ENCODE measurements at places on chromosomes 3 and 15.
A peak's percentile ranks its signal among the peaks of the same experiment; 100 is the strongest.

DNA sequence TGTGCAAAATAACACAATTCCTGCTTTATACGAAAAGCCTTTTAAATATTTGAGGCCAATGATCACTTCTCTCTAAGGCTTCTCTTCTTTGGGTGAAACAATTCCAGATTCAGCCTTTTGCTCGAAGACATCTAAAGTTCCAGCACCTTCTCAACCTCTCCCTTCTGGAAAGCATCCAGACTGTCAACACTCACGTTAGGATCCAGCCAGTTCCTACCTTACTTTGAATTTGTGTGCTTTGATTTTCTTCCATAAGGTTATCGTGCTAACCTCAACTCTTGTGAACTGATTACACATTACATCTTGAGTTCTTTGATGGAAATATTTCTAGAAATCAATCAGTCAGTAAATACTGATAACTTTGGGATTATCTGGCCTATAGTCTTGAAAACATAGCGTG is 125.3 kb upstream of the ETV5 start:
- no peak for DNase-seq

DNA sequence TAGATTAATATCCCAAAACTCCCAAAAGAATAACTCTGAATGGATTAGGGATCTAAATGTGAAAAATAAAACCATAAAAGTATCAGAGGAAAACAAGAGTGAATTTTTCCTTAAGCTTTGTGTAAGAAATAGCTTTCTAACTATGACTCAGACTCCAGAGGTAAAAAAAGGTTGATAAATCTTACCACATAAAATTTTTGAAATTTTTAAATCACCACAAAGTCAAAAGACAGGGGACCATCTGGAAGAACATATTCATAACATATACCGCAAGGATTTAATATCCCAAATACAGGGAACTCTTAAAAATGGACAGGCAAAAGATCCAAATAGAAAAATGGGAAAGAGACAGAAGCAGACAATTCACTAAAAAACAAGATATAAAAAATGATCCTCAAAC is 145.0 kb downstream of the ARNT2 start:
- DNase-seq: peak; percentile 21

DNA sequence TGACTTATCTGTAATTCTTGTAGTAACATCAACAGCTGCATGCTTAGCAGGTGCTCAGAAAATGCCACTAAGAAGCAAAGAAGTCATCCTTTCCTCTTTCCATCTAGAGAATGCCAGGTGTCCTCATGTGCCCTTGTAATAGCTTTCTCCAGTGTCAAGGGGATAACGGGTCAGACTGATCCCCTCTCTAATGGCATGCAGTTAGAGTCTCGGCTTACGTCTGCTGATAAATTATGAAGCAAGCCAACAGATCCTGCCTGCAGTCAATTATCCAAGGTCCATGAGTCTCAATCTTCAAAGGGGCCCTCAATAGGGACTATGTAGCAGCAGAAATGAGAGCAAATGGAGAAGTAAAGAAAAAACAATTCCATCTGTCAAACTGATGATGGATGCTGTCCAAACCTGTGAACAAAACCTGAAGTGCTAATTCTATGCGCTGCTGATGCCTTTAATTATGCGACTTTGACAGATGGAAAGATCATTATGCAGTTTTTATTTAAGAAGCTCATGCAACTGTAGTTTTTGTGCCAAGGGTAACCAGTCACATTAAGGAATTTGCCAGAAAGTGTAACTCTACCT is 162.8 kb upstream of the PEX5L start:
- no peak for DNase-seq

GRCh38 chr3:50260027-50260941 is 8.7 kb upstream of the SEMA3B start:
- DNase-seq: peak; percentile 86

DNA sequence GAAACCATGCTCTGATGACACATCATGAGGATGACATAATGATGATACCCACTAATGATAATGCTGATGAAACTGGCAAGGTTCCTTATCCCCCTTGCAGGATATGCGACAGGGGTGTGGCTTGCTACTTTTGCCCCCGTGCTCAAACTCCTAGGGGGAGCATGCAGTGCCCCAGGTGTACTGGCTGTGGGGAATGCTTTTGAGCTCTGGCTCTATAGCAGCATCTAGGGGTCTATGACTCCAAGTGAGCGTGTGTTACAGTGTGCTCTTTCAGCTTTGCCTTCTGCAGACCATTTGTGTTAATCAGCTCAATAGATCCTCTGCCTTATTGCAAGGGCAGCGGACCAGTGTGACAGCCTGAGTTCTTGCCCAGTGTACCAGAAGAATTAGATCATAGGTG is 1239.5 kb downstream of the SI start:
- no peak for DNase-seq

GRCh38 chr3:24352893-24353553 is 141.6 kb downstream of the THRB start:
- no peak for DNase-seq

- DNase-seq: peak; percentile 9
Observed at GRCh38 chr15:73284090-73284716, 84.6 kb downstream of the HCN4 start.

DNA sequence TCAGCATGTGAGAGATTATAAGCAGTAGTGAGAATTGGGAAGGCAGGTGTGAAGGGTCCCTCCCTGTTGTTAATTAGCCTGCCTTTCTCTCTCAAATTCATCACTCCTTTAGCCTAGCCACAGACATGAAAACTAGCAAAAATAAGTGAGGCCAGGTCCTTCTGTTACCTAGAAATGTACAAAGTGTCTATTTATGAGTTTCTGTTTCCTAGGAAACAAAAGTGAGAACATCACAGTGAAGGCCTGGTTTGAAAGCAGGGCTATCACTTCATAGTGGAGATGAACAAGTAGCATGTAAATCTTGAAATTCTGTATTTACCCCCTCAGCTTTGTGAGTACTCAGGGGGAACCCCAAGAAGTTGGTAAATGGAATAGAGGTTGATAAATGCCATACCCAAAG is 78.2 kb upstream of the UMPS start:
- DNase-seq: no peak

DNA sequence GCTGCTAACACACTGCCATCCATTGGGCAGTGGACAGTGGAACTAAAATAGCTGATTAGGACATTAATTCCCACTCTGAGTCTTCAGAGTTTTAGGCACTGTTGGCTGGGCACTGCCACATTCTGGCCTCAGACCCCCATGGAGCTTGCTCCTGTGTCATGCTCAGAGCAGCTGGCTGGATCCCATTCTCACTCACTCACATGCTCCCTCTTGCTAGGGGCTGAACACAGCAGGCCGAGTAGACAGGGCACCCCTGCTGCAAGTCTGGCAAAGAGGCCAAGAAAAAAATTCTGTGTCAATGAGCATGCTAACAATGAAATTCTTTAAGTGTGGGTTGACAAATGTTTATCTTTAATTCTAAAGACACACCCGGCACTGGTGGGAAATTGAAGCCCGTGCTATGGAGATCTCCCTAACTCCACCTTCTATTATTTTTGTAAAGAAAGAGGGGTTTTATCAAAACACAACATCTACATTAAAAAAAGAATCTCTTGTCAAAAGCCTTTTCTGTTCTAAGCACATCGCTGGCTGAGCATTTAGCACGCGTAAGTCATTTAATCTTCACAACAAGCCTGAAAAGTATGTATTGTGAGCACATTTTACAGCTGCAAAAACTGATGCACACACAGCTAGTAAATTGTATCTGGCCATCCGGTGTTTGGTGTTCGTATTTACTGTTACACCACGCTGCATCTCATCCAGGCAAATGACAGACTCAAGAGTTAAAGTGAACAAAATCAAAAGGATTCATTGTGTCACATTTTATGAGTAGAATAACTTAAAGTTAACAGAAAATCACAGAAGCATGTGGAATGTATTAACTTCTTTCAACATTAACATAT is 362.1 kb downstream of the PLOD2 start:
- DNase-seq: no peak

GRCh38 chr15:20356444-20356910 is 185.1 kb downstream of the GOLGA6L6 start:
- DNase-seq: no peak

GRCh38 chr3:12427551-12427950 is 56.7 kb upstream of the TSEN2 start:
- no peak for DNase-seq

DNA sequence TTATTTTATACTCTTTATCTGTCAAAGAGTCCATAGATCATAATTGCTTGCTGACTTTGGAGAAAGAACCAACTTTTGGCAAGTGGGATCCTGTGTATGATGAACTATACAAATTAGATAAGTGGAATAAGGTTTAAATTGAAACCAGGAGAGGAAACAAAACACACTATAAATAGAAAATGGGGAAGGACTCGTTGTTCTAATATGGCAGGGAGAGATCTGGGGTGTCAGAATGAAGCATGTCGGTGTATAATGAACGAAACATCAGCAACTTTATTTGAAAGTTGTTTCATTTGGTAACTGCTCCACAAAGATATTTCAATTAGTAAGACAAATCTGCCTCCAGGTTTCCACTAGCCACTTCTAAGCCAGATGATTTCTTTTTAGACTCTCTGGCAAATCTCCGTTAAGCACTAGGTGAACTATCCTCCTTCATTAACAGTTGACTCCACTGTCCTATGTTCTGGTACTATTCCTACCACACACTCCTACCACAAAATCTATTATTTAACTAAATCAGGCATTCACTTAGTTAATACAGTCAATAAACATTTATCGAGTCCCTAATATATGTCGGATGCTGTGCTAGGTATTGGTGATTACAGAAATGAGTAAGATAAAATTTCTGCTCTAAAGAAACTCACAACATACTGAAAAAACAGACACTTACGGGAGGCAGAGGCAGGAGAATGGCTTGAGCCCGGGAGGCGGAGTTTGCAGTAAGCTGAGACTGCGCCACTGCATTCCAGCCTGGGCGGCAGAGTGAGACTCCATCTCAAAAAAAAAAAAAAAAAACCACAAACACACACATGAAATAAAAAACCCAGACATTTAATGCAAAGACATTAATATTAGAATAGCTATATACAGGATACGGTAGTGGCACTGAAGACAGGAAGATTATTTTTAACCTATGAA is 20.1 kb downstream of the SLC15A2 start:
- no peak for DNase-seq

GRCh38 chr15:68012911-68013310 is 41.2 kb upstream of the PIAS1 start:
- DNase-seq: no peak
